ENCODE measurements at places on chromosomes 7 and 10. TPM values are rescaled to one million over a fixed set of nuclear protein-coding genes. Genes with fewer than 3 reads are reported as not detected.
A peak's percentile ranks its signal among the peaks of the same experiment; 100 is the strongest.

Gene TMEM120A
- 21.2 TPM for total RNA-seq

Gene TCTN3
- 45.7 TPM for total RNA-seq

Gene ADAMTS14
- total RNA-seq = 4.1 TPM

Gene FEZF1
- total RNA-seq = not detected

- H3K4me1 ChIP-seq = no peaks in the 10 kb centered on the region
- no peak overlapping the region for H3K27ac ChIP-seq
- H3K36me3 ChIP-seq = no peaks in the 10 kb centered on the region
- H3K27me3 ChIP-seq = no peaks in the 10 kb centered on the region
Observed at GRCh38 chr10:68171539-68172080, 60.3 kb downstream of the ATOH7 start.

GRCh38 chr10:76954838-76955237 lies 682.8 kb downstream of the KCNMA1 start:
- H3K27ac ChIP-seq = no peak overlapping the region
- DNase-seq = no peak
- H3K4me1 ChIP-seq = no peaks in the 10 kb centered on the region
- peaks cover 5% of the 10 kb centered on the region for H3K36me3 ChIP-seq

DNA sequence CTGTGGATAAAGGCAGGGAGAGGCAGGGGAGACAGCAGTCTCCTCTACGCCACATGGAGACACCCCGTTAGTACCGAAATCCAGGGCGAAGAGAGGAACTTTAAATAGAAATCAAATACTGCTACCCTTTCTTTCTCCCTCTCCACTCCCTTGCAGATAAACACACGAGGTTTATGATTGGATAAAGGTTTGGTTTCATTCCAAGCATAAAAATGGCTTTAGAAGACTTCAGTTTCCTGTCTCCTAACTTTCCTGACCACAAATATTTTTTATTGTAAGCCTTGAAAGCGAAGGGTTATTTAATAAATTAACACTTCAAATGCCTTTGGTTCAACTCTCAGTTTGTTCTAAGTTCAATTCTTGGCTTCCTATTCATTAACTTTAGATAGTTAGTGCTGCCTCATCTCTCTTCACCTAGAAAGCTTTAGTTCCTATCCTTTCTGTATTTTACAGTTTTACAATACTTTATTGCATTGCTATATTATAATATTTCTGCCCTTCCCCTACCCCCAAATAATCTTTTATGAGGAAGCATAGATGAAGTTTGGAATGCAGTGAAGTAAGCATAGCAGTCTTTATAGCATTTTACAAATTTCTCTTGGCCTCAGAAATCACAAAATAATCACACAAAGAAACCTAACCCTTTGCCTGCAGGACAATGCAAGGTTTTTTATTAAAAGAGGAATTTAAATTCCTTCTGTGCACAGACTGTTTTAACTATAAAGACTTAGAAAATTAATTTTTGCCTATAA lies 31.5 kb upstream of the ARID5B start:
- H3K4me3 ChIP-seq = peak overlapping the region; percentile 22
- H3K36me3 ChIP-seq = no peaks in the 10 kb centered on the region
- peaks cover 42% of the 10 kb centered on the region for H3K4me1 ChIP-seq
- no peaks in the 10 kb centered on the region for H3K27me3 ChIP-seq
- H3K27ac ChIP-seq = peak overlapping the region; percentile 89
- DNase-seq = no peak

GRCh38 chr10:26334932-26335573 lies 103.1 kb upstream of the APBB1IP start:
- H3K36me3 ChIP-seq = peaks cover 6% of the 10 kb centered on the region
- peak; percentile 67 for DNase-seq
- H3K27me3 ChIP-seq = no peaks in the 10 kb centered on the region
- peaks cover 9% of the 10 kb centered on the region for H3K4me1 ChIP-seq
- H3K4me3 ChIP-seq = peak overlapping the region; percentile 26
- no peak overlapping the region for H3K27ac ChIP-seq

DNA sequence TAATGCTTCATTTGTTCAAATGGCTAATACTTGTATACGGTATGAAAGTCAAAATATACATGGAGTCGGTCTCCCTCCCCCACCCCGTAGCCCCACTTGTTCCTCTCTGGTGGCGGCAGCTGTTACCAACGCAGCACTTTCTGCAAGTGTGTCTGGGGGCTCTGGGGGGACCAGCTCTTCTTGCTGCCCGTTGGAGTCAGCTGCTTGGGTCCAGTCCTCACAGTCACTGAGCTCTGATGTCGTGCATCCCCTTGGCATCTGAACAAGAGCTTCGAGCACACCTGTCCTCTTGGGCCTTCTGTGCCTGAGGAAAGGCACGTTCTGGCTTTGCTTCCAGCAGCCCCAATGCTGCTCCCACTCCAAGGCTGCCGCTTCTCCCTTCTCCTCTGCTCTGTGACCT lies 493.1 kb downstream of the PLXNA4 start:
- DNase-seq = no peak
- no peaks in the 10 kb centered on the region for H3K36me3 ChIP-seq
- H3K27me3 ChIP-seq = peaks cover 45% of the 10 kb centered on the region
- no peak overlapping the region for H3K27ac ChIP-seq
- H3K4me3 ChIP-seq = no peak overlapping the region
- peaks cover 7% of the 10 kb centered on the region for H3K4me1 ChIP-seq

- H3K36me3 ChIP-seq = peaks cover 22% of the 10 kb centered on the region
- peak overlapping the region; percentile 89 for H3K4me3 ChIP-seq
- peak overlapping the region; percentile 83 for H3K27ac ChIP-seq
- DNase-seq = no peak
- peaks cover 49% of the 10 kb centered on the region for H3K4me1 ChIP-seq
Observed at GRCh38 chr10:5449227-5449626, 36.9 kb downstream of the NET1 start.

GRCh38 chr10:125201791-125202622 lies 41.6 kb upstream of the CTBP2 start:
- H3K4me3 ChIP-seq = no peak overlapping the region
- no peak for DNase-seq
- no peaks in the 10 kb centered on the region for H3K36me3 ChIP-seq
- no peak overlapping the region for H3K27ac ChIP-seq

- peaks cover 65% of the 10 kb centered on the region for H3K36me3 ChIP-seq
- no peaks in the 10 kb centered on the region for H3K27me3 ChIP-seq
- H3K27ac ChIP-seq = no peak overlapping the region
Observed at GRCh38 chr7:47342296-47343060, 239.4 kb downstream of the TNS3 start.

DNA sequence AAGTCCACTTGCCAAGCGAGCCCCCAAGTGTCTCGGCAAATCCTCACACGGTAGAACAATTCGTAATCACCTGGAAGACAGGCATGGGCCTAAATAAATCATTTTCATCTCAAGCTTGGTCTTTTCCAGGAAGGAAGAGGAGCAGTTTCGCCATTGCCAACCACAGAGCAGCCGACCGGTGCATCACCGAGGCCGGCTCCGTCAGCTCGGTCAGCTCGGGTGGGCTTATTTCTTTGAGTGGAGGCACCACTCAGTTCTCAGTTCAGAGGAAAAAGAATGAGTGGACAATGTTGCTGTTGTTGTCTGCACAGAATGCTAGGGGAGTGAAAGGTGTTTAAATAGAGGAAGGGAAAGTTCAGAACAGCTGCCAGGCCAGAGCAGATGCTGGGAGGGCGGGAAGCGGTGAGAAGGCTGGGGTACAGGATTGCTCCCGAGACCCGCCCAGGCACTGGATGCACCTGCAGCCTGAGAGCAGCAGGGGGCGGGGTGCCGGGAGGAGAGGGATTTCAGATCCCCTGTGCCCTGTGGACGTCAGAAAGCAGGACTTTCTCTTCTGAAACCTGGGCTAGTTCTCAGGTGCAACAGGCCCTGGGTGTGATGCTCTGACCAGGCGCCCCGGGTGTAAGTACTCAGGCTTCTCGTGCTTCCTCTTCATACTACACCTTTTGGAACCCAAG lies 17.7 kb upstream of the IGFBP3 start:
- no peaks in the 10 kb centered on the region for H3K4me1 ChIP-seq
- no peak for DNase-seq
- H3K4me3 ChIP-seq = no peak overlapping the region

DNA sequence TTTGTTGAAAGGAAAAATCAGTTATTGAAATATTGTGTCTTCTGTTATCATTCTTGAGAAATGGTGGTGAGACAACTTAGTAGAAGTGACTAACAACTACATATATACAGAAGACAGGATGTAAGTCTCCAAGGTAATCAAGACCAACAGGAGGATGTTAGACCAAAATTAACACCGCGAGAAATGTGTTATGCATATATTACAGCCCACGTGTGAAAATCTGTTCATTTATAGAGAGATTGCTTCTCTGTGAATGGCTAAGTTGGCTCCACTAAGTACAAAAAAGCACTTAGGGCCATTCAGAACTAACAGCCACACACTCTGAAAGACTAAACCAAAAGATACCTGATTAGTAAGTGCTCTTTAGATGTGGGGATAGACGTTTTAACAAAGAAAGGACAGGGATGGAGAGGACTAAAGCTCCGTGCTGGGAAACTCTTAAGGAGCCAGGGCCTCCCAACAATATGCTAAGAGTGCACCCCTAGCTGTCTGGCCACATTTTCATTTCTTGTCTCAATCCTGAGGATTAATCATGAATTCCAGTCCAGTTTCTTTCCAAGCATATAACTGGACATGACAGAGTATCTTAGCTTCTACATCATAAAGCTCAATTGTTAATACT lies 26.5 kb downstream of the HDAC9 start:
- peaks cover 17% of the 10 kb centered on the region for H3K4me1 ChIP-seq
- no peak for DNase-seq
- no peaks in the 10 kb centered on the region for H3K36me3 ChIP-seq
- no peak overlapping the region for H3K4me3 ChIP-seq

DNA sequence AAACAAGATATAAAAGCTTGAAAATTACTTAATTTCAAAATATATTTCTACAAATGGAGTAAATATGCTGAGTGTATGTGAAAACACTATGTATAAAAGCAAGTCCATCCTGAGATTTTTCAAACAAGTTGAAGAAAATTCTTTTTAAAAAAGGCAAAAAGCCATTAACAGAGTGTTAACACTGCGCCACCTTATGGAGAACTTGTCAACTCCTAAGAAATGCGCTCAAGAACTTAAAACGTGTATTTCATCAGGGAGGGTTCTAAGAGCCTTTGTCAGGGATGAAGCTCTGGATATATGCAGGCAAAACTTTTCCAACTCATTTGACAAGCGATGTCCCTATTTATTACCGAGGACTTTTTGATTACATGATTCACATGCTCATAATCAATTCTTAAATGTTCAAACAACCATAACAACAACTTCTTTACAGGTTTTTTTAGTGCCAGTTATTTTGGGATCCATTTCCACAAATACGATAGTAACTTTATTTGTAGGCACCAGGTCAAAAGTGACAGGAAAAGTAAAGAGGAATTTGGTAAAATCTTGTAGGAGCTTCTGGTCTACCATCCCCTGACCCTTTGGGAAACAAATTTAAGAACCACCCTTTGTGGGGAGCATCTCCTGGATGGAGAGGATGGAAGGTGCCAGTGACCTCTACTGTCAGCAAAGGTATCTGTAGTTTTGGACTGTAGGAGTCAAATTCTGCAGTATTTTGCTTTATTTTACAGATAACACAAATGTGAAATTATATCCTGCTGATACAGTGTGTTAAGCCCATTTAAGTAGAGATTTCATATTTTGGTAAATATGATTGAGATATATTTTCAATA lies 23.2 kb downstream of the CALCR start:
- H3K4me3 ChIP-seq = no peak overlapping the region
- no peaks in the 10 kb centered on the region for H3K4me1 ChIP-seq
- no peak overlapping the region for H3K27ac ChIP-seq

- no peaks in the 10 kb centered on the region for H3K4me1 ChIP-seq
- peaks cover 20% of the 10 kb centered on the region for H3K36me3 ChIP-seq
- H3K27me3 ChIP-seq = no peaks in the 10 kb centered on the region
- DNase-seq = no peak
- H3K27ac ChIP-seq = no peak overlapping the region
Observed at GRCh38 chr7:21480693-21481403, 53.0 kb downstream of the SP4 start.

- no peak overlapping the region for H3K4me3 ChIP-seq
- no peak for DNase-seq
- H3K27me3 ChIP-seq = no peaks in the 10 kb centered on the region
- peaks cover 14% of the 10 kb centered on the region for H3K36me3 ChIP-seq
- H3K4me1 ChIP-seq = peaks cover 2% of the 10 kb centered on the region
- no peak overlapping the region for H3K27ac ChIP-seq
Observed at GRCh38 chr7:39650676-39651075, 27.3 kb downstream of the RALA start.

- peaks cover 3% of the 10 kb centered on the region for H3K4me1 ChIP-seq
- no peak for DNase-seq
- peaks cover 8% of the 10 kb centered on the region for H3K36me3 ChIP-seq
- H3K27me3 ChIP-seq = no peaks in the 10 kb centered on the region
- H3K4me3 ChIP-seq = no peak overlapping the region
Observed at GRCh38 chr10:51510231-51510630, 189.2 kb downstream of the CSTF2T start.

GRCh38 chr7:33802600-33802999 lies 102.7 kb upstream of the BMPER start:
- peaks cover 51% of the 10 kb centered on the region for H3K4me1 ChIP-seq
- no peak overlapping the region for H3K27ac ChIP-seq
- H3K4me3 ChIP-seq = no peak overlapping the region
- DNase-seq = no peak
- H3K27me3 ChIP-seq = no peaks in the 10 kb centered on the region

- DNase-seq = no peak
- no peak overlapping the region for H3K4me3 ChIP-seq
- no peaks in the 10 kb centered on the region for H3K4me1 ChIP-seq
- H3K27me3 ChIP-seq = no peaks in the 10 kb centered on the region
- peaks cover 33% of the 10 kb centered on the region for H3K36me3 ChIP-seq
- no peak overlapping the region for H3K27ac ChIP-seq
Observed at GRCh38 chr7:29953726-29954347, 35.8 kb downstream of the SCRN1 start.

DNA sequence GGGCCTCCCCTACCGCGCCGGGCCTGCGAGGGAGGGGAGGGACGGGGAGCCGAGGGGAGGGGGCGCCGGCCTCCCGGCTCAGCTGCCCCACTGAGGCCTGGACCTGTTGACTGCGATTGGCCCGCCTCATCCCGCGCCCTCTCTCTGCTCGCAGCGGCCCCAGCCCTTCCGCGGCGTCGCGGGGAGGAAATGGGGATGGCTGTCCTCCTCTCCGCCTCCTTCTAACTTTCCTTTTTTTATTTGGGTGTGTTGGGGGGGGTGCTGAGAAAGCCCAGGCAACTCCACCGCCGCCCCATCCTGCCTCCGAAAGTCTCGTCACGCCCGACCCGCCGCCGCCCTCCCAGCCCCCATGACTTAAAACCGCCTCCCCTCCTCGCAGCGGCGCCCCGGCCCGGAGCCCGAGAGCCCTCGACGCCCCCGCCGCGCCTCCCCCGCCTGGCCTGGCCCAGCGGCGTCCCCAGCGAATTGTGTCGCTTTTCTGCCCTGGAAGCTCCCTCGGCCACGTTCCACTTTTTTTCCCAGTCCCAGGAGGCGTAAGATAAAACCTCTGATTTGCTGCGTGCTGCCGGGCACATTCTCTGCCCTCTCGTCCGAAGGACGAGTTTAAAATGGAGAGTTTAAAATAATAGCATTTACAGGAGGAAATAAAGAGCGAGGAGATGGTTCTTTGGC lies 842 bp upstream of the SKIDA1 start:
- H3K36me3 ChIP-seq = no peaks in the 10 kb centered on the region
- peak; percentile 67 for DNase-seq
- H3K27ac ChIP-seq = peak overlapping the region; percentile 100
- H3K27me3 ChIP-seq = no peaks in the 10 kb centered on the region
- peaks cover 62% of the 10 kb centered on the region for H3K4me1 ChIP-seq
- peak overlapping the region; percentile 89 for H3K4me3 ChIP-seq
